ENCODE measurements at places on chromosomes 11 and 22.

- DNase-seq = no peak
These were observed 35.9 kb downstream of the MMP27 start for GRCh38 chr11:102669664-102670063.

DNA sequence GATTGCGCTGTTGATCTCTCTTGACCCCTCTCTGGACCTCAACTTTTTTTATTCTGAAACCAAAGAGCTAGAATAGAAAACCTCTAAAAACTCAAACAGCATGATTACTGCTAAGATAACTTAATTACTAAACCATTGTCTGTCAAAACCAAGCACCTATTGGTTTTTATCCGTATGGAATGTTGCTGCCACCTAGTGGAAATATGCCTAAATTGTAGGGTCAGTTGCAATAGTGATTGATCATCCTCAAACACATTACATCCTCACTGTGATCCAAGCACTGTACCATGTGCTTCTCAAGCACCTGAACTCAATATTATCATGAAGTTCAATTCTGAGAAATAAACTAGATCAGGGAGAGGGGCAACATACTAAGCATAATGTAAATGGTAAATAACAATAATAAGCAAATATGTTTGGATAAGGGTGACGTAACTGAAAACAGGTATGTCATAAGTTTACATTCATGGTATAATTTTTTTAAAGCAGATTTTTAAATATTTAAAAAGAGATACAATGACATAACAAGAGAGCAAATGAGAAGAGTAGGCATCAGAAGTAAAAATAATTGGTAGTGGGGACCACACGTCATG lies 3.8 kb upstream of the OR5A2 start:
- no peak for DNase-seq

DNA sequence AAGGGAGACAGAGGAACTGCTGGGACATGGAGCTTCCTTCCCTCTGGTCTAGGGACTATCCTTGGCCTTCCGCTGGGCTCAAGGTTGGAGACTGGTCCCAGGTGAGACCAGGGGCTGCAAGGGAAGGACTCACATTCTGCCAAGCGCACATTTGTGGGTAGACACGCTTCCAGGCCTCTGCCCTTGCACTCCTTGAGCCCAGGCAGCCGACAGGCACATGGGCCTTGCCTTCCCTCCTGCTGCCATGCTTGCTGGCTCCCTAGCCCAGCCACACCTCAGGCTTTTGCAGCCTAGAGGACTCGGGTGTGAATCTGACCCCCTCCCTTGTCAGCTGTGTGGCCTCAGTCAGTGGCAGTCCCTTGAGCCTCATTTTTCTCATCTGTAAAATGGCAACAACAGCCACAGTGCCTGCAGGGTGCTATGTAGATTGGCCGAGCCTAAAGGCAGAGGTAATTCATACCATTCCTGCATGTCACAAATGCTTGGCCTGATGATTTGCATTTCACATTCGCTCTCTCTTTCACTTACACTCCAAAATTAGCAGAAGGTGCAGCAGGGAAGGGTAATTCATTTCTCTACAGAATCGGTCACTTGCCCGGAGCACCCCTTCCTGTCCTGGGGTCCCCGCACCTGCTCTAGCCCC lies 57.6 kb upstream of the NECTIN1 start:
- no peak for DNase-seq

- no peak for DNase-seq
These were observed 829.7 kb upstream of the FAT3 start for GRCh38 chr11:91394727-91395414.

DNA sequence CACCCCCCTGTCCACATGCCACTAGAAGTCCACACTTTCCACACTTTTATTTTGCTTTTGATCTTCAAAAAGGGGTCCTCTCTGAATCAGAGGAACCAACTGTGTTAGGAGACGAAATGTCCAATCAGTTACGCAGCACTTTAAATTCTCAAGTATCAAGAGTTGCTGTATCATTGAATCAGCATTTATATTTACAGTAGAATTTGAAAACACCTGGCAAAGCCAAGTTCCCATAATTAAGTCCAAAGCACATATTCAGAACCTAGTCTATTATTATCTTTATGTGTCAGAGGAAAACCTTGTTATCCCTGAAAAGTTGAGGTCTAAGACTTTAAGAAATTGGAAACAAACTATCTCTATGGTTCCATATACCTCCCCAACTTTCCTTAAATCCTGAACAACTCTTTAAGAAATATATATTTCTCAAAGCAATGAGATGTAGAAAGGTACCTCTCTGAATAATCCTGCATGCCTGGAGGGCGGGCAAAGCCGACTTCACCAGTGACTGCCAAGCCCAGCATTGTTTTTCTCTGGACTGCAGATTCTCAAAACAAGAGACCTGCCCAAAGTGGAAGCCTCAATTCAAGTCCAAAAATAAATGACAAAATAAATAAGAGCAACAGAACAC lies 75.9 kb upstream of the ARFGAP3 start:
- no peak for DNase-seq

DNA sequence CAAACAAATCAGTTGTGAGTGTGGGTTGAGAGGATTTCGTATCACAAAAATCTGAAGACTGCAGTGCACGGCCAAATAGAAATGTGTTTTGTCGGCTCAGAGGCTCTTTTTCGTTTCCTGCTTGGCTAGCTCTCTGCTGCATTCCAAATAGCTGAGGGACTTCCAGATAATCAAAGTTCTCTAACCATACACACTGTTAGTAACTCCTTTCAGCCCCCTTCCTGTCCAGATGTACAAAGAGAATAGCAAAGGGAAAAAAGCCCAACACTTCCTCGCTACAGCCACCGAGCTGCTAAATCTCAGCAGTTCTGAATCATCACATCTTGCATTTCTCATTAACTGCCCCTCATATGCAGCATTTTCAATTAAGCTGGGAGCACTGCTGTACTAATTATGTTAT lies 203.1 kb downstream of the TENM4 start:
- DNase-seq = no peak

GRCh38 chr22:42440728-42441127 lies 8.5 kb upstream of the NFAM1 start:
- no peak for DNase-seq

GRCh38 chr22:45318558-45319323 lies 9.0 kb downstream of the FAM118A start:
- no peak for DNase-seq

DNA sequence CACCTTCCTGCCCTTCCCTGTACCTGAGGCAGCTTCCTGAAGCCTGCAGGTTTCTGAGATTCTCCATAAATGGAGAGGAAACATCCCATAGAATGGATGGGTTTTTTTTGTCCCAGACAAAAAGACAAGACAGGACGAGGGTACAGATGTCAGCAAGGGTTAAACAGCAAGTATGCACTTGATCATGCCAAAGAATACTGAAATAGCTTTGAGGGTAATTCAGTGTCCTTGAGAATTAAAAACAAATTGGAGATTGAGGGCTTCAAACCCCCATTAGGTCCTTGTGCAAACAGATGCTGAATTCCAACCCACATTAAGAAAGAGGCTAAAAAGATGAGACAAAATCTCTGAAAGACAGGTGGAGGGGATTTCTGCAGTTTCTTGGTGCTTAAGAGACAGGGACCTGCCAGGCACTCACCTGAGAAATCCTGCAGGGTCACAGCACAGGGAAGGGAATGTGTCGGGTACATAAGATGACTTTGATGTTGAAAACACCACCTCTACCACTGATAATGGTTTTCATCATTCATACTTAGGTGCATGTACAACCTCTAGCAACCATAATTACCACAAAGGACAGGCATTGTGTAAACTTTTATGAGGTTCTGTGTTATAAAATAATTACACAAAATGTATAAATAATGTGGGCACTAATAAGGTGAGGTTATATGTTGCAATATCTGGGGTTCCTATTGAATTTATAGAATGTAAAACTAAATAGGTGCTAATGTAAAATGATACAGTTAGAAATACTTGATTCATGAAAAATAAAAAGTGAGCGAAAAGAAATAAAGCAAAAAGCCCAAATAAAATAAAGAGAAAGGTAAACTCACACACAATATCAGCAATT lies 107.1 kb upstream of the TOP3B start:
- no peak for DNase-seq

- DNase-seq = peak; percentile 56
These were observed 31.2 kb downstream of the AMPD3 start for GRCh38 chr11:10486161-10486840.

GRCh38 chr11:130435671-130436070 lies 7.3 kb upstream of the ADAMTS8 start:
- no peak for DNase-seq

DNA sequence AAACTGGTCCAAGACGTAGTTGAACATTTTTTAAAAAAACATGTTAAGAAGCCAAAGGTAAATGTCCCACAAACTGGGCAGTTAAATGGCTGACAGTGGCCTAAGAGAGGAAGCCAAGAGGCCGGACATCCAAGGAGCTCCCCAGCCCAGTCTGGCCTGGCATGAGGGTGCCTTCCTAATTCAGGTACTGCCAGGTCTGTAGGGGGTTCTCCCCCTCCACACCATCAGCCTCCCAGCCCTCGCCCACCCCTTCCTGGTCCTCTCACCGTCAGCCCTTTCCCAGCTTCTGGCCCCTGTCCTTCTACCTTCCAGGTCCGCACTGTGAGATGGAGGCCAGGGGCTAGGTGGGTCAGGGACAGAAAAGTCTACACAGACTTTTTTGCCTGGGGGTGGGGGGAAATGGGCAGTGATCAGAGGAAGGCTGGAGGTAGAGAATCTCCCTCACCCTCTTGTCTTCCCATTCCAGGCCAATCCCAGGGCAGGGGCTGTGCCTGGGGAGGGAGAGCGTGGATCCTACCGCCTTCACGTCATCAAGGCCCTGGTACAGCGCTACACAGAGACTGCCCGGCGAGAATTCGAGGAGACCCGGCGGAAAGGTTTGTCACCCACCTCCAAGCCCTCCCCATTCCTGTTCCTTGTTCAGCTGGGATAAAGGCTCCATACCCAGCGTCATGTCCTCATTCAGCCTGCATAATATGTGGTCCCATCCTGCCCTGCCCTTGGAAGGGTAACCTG lies 6.0 kb downstream of the ART5 start:
- no peak for DNase-seq

GRCh38 chr11:73330569-73331093 lies 22.6 kb downstream of the ARHGEF17 start:
- no peak for DNase-seq

- no peak for DNase-seq
These were observed 2.5 kb downstream of the DCHS1 start for GRCh38 chr11:6653097-6653496.

DNA sequence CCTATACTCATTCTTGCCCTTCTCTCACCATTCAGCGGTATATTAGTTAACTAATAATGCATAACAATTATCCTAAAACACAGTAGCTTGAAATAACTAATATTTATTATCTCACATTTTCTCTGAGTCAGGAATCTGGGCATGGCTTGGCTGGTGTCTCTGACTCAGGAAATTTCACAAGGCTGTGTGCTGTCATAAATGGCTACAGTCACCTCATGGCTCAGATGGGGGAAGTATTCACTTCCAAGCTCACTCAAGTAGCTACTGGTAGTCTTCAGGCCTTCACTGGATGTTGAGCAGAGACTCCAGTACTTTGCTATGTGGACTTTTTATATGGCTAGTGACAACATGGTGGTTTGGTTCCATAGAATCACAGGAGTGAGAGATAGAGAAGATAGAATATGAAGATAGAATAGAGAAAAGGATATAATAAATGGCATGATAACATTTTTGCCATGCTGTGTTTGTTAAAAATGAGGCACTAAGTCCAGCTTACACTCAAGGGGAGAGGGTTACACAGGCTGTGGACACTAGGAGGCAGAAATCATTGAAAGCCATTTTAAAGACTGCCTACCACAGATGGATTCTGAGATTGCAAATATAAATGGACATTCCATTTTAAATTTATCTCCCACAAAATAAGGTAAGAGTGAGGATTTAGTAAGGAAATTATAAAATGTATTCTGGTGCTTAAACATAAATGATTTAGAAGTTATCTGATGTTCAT lies 997.8 kb upstream of the CHORDC1 start:
- no peak for DNase-seq

GRCh38 chr11:116888024-116888423 lies 50.6 kb upstream of the APOA1 start:
- no peak for DNase-seq

- no peak for DNase-seq
These were observed 654.9 kb upstream of the ANO5 start for GRCh38 chr11:21537980-21538379.

- DNase-seq = no peak
These were observed 7.0 kb upstream of the MTMR2 start for GRCh38 chr11:95930948-95931347.
